ENCODE measurements at places on chromosomes 3 and 15.
A peak's percentile ranks its signal among the peaks of the same experiment; 100 is the strongest.

GRCh38 chr3:11690863-11691766 lies 47.4 kb upstream of the VGLL4 start:
- DNase-seq: no peak

- DNase-seq: no peak
These were observed 43.6 kb upstream of the CNOT10 start for GRCh38 chr3:32641356-32641755.

GRCh38 chr3:184338511-184338945 lies 1.1 kb downstream of the FAM131A start:
- peak; percentile 92 for DNase-seq

GRCh38 chr3:4492208-4493013 lies 737 bp upstream of the ITPR1 start:
- peak; percentile 70 for DNase-seq

DNA sequence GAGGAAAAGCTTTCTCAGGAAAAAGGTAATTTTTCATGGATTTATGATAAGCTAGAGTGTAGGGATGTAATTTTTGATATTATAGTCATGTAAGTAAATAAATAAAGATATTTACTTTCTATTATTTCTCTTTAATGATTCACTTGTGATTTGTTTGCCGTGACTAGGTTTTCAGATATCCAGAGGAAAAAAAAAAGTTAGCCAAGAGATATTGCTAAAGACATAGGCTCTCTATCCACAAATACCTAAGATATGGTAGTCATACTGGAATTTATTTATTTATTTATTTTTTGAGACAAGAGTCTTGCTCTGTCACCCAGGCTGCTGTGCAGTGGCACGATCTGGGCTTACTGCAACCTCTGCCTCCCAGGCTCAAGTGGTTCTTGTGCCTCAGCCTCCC lies 59.9 kb downstream of the AP4E1 start:
- no peak for DNase-seq

GRCh38 chr3:117633207-117633606 lies 923.6 kb downstream of the TUSC7 start:
- DNase-seq: no peak

DNA sequence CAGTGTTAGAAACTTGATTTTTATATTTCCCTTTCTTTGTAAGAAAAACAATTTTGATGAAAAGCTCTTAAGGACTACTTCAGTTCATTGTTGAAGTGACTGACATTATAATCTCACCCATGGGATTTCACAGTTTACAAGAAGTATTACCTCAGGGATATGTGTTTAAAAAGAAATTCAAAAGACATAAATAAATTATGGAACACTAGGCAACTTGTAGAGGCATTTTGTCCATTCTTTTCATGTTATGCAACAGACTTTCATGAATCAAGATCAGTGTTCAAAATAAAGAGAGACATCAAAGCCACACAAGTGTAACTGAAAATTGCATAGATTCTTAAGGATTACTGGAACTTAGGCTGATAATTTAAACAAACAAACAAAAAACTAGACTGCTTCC lies 196.8 kb upstream of the AGTR1 start:
- no peak for DNase-seq

DNA sequence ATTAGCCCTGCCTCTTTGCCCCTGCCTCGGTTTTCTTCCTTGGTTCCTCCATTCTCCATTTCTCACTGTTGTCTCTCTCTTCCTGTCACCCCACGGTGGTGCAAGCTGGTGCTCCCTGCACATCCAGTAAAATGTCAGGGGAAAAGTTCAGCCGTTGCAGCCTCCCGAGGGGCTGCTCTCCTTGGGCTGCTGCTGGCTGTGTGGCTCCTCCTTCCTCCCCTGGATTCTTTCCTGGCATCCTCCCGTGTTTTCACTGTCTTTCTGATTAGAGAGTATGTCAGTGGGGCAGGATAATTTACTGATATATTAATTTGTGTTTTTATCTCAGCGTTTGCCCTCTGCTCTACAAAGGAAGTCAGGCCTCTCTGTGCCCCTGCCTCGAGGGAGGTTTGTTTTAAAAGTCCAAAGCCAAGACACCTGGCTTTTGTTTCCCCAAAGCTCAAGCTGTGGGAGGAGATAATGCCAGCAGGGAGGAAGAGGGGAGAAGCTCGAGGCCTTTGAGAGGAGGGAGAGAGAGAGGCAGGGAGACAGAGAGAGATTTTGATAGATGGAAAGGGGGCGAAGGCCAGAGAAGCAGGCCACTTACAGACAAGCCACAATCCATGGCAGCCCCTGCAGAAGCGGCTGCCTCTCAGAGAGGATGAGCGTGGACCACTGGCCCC lies 150.3 kb upstream of the NR2F2 start:
- DNase-seq: no peak

GRCh38 chr15:52098323-52098722 lies 14.3 kb downstream of the BCL2L10 start:
- DNase-seq: no peak

DNA sequence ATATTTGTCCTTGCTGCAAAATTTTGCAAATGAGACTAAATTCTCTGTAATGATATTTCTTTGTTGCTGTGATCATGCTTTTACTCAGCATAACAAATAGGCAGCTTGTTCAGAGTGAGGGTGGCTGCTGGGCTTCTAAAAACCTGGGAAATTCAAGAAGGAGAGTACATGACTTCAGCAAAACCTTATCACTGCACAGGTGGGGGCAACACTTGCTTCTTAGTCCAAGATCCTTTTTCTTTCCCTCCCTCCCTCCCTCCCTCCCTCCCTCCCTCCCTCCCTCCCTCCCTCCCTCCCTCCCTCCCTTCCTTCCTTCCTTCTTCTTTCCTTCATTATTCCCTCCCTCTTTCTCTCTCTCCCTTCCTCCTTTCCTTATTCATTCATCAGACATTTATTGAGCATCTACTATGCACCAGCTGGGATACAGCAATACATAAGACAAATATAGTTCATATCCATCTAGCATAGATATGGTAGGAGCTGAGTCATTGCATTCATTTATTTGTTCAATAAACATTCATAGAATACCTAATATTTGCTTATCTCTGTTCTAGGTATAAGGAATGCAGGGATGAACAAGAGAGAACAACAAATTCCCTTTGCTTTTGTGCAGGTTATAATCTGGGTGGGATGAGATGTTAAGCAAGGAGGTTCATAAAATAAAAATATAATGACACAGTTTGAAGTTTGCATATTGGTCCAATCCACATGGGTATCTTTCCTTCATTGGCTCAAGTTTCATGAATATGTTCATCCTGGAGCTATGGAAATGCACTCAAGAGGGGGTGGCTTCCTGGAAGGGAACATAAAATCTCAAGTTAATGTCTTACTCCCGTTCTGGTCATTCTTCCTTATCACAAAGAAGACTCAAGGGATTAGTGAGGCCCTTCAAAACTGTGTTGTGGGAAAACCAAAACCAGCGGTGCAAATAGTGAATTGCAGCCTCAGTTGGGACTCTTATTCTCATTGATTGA lies 210.7 kb downstream of the PDCD6IP start:
- DNase-seq: no peak

- DNase-seq: no peak
These were observed 768.8 kb downstream of the PDCD6IP start for GRCh38 chr3:34567266-34567665.

DNA sequence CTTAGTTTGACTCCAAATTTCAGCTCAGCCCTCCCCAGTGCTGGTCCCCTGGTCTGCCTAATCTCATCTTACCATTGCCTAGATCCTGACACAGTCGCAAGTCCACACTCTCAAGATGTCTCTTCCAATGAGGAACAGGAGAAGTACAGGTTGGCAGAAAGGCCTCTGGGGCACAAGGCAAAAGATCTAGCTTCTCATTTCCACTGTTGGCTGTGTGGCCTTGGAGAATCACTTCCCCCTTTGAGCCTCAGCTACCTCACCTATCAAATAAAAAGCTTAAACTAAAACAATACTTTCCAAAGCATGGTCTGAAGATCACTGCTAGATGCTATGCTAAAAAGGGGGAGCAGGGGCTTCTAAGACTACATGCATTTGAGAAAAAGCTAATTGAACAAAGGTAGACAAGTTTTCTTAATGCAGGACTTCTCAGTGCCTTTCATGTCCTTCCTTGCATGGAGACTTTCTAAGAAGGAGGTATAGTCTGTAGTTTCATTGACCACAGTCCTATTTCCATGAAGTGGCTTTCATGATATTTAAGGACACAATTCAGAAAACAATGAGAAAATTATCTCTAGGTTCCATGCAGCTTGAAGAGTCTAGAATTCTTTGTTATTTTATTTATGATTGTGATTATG lies 118.0 kb upstream of the RAD18 start:
- no peak for DNase-seq

GRCh38 chr3:52873433-52874159 lies 23.8 kb downstream of the STIMATE start:
- no peak for DNase-seq

- DNase-seq: no peak
These were observed 123.8 kb downstream of the TIGIT start for GRCh38 chr3:114417675-114418074.

DNA sequence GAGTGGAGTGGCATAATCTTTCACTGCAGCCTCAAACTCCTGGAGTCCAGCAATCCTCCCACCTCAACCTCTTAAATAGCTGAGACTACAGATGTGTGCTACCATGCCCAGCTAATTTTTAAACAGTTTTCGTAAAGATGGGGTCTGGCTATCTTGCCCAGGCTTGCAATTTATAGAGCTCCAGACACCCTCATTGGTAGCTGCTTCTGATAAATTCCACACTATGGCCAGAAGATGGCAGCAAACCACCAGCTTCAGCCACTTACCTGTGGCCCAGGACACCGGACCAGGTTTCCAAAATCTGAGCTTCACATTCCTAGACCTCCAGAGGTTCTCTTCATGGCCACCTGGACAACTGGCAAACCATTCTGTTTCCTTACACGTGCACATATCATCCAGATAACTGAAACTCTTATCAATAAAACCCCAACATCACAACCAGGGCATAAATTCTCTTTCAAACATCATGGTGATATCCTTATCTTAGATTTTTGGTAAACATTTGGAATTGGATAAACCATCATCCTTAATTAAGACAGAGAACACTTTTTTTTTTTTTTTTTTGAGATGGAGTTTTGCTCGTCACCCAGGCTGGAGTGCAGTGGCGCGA lies 28.9 kb downstream of the FBXW12 start:
- peak; percentile 61 for DNase-seq

DNA sequence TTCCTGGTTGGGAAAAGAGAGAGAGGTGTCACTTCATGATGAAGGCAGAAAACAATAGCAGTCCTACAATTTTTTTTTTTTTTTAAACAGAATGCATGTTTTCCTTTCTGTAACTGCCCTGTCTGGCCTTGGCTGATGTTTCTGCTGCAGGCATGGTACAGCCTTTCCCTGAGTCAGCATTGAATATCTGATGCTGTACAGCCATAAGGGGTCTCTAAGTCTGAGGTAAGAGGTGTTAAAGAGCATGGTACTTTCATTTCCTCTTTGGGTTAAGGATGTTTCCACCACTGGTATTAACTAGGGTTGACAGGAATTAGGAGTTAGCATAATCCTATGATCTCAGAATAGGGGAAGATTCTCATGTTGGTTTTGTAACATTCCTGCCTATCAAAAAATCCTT lies 147.4 kb downstream of the CHST2 start:
- DNase-seq: no peak

- DNase-seq: no peak
These were observed 3.9 kb downstream of the XPC start for GRCh38 chr3:14174483-14174882.

DNA sequence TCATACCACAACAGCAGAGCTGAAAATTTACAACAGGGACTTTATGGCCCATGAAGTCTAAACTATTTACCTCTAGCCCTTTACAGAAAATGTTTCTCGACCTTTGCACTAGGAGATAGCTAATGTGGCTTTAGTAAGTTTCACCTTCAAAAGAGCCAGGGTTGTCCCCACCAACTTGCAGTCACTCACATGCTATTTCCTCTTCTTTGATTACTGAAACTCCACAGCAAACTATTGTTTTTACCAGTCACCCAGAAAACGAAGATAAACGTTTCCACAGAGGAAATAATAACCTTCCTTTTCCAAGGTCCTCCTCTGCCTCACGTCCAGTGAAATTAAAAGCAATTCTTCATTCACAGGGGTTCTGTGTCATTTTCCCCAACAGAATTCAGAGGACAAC lies 48.2 kb downstream of the WWTR1 start:
- DNase-seq: no peak

DNA sequence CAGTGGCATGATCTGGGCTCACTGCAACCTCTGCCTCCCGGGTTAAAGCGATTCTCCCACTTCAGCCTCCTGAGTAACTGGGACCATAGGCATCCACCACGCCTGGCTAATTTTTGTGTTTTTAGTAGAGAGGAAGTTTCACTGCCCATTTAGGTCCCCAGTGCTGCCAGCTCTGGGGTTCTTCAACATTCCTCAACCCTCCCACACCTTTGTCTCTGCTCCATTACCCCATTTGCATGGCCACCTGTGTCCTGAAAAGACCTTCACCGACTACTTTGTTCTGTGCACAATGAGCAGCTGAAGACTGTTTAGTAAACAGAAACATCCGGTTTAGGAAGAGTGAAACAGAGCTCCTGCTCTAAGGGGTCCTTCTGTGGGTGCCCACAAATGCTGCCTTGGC lies 92.0 kb downstream of the FAM43A start:
- DNase-seq: no peak

DNA sequence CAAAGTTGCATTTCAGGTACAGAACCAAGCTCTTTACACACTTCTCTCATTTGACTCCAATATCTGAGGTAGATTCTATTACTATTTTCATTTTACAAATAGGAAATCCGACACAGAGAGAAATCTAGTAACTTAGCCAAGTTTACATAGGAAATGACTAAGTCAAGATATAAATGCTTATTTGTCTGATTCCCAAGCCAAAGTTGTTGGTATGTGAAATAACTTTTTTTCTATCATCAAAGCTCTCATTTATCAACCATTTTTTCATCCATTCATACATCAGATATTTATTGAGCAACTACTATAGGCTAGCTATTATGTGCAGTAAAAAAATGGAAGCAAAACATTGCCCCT lies 89.2 kb upstream of the MITF start:
- DNase-seq: no peak

- DNase-seq: no peak
These were observed 132.2 kb downstream of the TMCO5A start for GRCh38 chr15:38066612-38067011.

GRCh38 chr3:113253702-113254101 lies 42.3 kb downstream of the BOC start:
- no peak for DNase-seq

DNA sequence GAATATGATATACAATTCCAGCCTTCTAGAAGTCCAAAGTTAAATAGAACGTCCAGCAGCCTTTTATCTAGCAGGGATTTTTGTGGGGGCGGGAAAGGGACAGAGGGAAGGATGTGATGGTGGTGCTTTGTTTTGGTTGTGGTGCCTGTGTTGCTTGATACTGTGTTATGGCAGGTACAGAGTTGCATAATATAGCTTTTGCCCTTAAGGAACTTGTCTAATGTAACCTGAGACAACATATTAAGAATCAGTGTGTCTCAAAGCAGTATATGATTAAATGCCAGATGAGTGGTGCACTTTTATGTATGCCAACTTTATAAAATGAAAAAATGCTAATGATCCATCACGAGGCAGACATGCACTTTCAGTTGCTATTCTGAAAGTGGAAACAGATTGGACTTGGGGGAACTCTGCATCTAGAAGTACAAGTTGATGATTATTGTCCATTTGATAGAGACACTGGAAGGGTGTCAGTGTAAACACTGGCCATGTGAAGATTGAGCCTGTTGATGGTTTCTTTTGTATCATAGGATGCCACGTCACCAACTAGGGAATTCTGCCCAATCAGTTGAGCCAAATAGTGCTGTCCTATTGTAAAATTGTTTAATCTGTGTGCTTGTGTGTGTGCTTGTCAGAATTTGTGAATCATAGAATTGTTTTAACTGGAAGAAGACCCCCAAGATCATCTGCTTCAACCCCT lies 23.0 kb downstream of the NEO1 start:
- DNase-seq: no peak

GRCh38 chr3:131907796-131908195 lies 127.0 kb downstream of the CPNE4 start:
- DNase-seq: no peak

Data from sciatic nerve (tissue), 2 donors.